ENCODE measurements at places on chromosomes 11 and 22.
A peak's percentile ranks its signal among the peaks of the same experiment; 100 is the strongest.

- no peak for DNase-seq
Measured at GRCh38 chr22:31044262-31044861, 36.8 kb upstream of the SMTN start.

- DNase-seq, result no peak
Measured at GRCh38 chr11:116871248-116871647, 33.8 kb upstream of the APOA1 start.

DNA sequence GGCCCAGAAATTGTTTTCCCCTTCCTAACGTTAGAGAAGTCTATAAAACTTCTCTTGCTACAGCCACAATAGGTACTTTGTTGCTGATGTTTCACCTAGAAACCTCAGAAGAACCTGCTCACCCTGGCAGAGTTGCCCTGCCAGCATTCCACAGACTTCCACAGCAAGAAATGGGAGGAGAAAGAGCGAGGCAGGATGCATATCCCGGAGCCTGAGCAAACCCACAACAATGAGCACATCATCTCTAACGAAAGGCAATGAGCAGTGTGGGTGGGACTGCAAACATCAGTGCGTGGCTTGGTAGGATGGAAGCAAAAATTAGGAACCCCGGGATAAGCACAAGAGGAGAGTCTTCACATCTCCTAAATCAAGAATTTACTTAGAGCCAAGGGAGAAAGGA lies 892.3 kb downstream of the OPCML start:
- DNase-seq, result no peak

DNA sequence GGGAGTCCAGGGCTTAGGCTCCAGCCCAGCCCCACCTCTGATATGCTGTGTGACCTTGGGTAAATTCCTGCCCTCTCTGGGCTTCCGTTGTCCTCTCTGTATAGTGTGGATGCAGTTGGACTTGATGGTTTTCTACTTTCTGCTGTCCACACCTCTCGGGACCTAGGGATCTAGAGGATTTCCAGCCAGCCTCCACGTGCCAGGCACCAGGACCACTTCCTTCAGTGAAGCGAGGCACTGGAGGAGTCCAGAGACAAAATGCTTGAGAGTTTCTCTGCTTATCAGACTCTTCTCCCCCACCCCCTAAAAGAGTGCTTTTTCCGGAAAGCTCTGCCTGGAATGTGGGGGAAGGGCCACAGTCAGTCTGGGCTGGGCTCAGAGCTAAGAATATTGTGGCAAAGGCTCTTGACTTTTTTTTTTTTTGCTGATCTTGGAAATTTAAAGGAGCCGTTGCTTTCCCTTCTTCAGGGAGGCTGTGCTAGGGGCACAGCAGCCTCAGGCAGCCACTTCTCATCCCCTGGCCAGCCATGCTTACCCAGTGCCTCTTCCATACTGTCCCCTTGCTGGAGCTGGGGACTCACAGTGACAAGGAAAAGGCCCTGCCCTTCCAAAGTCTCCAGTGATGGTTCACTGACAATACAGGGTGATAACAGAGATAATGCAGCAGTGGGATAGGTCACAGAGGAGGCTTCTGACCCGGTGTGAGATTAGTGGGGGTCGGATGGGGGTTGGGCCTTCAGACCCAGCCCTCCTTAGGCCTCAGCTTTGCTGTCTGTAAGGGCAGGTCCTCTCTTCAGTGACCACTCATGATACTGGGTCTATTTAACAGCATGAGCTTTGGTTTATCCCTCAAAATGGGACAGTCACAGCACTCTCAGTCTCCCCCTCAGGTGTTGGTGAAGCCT lies 2.9 kb upstream of the SERPINH1 start:
- DNase-seq, result no peak

DNA sequence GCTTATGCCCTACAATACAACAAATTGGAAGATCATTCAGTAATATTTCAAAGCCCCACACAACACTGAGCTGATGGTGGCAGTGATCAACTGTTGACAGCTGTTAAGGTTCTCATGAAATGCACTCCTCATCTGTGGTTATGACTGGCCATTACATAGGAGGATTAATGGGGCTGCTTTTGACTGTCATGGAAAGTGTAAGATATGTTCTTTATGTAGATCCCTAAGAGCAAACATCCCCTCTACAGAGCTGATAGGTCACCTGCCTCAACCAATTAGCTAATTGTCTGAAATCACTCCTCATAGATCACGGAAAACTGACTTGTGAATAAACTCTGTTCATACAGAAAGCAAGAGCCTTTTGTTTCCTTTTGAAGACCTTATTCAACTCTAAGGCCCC lies 78.1 kb downstream of the GAB2 start:
- DNase-seq, result no peak

DNA sequence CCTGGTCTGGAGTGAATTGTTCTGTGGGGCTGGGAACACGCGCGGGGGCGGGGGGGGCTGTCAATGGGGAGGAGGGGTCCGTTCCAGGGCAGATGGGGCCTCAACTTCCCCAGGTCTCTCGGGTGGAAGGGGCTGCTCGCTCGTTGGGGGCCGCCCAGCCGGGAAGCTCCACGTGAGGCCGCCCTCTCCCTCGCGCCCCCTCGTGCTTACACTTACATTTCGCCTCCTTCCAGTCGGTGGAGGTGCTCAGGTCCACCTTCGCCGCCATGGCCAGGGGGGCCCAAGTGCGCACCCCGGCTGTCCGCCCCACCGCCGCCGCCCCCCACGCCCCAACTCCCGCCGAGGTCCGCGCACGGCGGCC lies 452 bp downstream of the MACROD1 start:
- DNase-seq, result peak; percentile 17

DNA sequence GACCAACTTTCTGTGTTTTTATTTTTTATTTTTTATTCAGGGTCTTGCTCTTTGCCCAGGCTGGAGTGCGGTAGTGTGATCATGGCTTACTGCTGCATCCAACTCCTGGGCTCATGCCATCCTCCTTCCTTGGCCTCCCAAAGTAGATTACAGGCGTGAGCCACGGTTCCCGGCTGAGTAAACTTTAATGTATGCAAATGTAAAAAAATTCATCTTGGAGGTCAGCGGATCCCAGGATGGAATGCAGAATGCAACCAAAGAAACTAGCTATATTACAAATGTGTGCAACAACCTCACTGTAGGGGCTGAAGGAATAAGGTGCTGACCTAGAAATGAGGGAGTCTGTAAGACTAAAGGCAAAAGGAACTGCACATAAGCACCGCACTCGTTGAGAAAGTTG lies 6.2 kb upstream of the CDK2AP2 start:
- DNase-seq, result no peak

- no peak for DNase-seq
Measured at GRCh38 chr11:117840881-117841550, 16.5 kb upstream of the FXYD2 start.

DNA sequence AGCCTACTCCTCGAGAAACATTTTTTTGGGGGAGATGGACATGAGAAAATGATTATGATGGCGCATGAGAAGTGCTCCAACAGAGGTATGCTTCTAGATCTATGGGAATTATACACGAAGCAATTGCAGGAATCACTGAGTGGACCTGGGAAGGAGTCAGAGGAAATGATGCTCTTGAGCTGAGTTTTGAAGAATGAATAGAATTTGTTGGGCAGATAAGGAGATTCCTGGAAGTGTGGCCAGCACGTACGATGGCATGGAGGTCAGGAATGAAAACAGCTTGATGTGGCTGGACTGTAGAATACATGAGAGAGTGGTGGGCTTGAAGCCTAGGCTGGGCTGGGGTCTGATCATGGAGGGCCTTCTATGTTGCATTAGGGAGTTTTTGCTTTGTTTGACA lies 31.7 kb downstream of the ADAMTS15 start:
- no peak for DNase-seq

DNA sequence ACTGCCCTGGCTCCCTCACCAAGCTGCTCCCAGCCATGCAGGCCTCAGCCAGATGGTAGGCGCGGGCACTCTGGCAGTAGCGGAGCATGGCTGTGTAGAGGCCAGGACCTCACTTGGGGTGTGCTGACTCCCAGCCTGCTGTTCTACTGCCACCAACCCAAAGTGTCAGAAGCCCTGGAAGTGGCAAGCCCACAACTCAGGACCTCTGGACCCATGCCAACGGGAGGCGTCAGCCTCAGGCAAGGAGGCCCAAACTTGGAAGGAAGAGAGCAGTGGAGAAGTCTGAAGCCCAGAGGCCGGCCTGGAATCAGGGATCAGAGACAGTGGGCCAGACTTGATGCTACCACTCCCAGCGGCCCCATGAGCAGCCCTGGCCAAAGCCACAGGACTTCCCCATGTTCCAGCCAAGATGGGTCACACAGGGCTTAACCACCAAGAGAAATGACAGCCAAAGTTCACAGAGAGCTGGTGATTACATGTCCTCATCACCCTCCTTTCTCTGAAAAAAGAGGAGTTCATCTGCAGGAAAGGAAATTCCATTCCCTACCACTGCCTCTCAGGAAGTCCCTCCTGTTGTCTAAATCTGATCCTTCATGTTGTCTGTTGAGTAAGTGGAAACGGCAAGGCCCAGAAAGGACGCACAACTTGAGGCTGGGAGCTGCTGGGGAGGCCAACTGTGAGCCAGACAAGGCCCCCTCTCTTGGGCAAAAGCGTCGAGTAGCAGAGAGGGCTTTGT lies 4.4 kb downstream of the ARRB1 start:
- DNase-seq, result no peak

DNA sequence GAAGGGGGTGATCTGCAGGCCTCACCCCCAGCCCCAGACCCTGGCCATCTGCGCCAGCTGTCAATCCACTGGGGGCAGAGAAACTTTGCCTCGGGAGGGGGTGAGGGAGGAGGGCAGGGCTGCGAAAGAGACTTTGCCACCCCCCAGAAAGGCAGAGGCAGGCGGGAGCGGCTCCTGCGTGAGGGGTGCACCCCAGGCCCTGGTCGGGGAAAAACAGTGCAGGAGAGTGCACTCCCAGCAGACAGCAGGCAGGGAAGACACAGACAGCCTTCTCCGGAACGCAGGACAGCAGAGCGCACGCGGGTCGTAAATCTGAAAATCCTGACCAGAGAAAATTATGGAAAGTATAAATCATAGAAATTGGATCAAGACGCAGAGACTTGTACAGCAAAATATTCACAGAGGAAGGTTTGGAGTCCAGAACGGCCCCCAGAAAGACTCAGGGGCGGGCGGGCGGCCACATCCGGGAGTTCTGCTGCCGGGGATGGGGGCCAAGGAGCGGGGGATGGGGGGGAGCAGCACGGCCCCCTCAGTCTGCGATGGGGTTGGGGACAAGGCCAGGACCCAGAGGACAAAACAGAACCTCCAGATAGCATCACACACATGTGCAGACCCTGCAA lies 8.0 kb upstream of the MRPL23 start:
- DNase-seq, result no peak

DNA sequence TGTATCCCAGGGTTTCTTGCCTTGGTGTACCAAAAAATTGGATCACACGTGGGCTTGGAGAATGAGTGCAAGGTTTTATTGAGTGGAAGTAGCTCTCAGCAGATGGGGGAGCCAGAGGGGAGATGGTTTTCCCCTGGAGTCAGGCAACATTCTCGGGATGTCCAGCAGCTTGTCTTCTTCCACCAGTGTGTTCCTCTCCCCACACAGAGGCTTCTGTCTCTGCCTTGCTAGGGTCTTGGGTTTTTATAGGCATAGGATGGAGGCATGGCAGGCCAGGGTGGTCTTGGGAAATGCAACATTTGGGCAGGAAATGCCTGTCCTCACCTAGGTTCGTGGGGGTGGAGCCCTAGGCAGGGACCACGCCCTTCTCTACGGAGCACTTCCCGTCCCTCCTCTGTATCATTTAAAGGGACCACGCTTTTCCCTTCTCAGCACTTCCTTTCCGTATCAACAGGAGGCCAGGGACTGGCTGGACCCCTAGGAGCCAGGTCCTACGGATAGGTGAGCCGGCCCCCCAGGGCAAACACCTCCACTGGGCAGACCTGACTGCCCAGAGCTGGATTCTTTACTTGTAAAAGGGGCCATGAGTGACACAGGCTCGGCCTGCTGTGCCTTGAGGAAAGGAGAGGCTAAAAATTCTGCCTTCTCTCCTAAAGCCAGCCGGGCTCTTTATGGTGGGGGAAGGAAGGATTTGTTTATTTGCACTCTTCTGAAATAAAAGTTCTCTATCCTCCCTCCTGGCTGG lies 55.3 kb upstream of the CCDC188 start:
- peak; percentile 78 for DNase-seq

GRCh38 chr11:123093739-123094138 lies 31.8 kb upstream of the HSPA8 start:
- no peak for DNase-seq

DNA sequence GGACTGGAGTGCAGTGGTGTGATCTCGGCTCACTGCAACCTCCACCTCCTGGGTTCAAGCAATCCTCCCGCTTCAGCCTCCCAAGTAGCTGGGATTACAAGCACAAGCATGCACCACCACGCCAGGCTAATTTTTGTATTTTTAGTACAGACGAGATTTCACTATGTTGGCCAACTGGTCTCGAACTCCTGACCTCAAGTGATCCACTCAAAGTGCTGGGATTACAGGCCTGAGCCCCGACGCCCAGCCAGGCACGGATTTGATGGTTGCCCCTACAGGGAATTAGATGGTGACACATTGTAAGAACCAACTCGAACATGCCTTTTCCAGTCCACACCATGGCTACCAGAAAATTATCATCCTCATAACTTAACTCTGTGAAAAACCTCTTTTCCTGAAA lies 26.8 kb upstream of the RTL6 start:
- no peak for DNase-seq

GRCh38 chr11:64294774-64295173 lies 3.7 kb downstream of the KCNK4 start:
- no peak for DNase-seq

DNA sequence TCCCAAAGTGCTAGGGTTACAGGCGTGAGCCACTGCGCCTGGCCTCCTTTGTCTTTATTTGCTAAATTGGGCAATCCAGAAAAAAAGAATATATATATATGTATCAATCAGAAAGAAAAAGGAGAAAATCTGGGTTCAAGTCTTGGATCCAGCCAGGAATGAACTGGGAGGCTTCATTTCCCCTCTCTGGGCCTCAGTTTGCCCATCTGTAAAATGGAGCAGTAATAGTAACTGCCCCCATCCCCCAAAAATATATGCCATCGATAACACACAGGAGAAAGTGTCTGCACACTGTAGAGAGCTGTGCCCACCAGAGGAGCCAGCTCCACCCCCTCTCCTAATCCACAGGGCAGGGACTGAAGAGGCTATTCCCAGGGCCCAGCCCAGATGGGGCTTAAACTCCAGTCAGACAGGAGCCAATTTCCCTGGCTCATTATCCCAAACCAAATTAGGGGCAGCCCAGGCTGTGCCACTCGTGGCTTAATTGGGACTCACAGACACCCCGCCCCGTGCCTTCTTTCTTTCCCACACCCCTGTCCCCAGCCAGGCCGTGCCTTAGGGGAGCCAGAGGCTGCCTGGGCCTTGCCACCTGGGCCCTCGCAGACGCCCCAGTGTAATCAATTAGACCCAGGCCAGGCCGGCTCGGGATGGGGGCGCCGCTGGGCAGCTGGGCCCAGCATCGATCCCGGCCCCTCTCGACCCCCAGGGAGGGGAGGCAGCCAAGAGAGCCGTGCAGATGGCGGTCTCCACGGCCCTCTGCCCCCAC lies 171.5 kb downstream of the MN1 start:
- no peak for DNase-seq

Measured in activated CD4-positive, alpha-beta T cell treated with anti-CD3 and anti-CD28 coated beads, Interleukin-2, Interleukin-4, amounts not matched to agents 100 ng/mL and 50 ng/mL, durations not matched to agents 16 hours and 8 hours (primary cell).